ENCODE measurements at places on chromosomes 2 and 18. TPM values are rescaled to one million over a fixed set of nuclear protein-coding genes. Genes with fewer than 3 reads are reported as not detected.

TM4SF20 gene
- total RNA-seq, result not detected

GALNT14 gene
- 0.76 TPM for total RNA-seq

SNTG2 gene
- total RNA-seq, result 2.9 TPM

CD226 gene
- total RNA-seq, result 1.3 TPM

SCYGR4 gene
- total RNA-seq, result not detected

KLHL29 gene
- total RNA-seq, result 1.3 TPM

TUBB8B gene
- not detected for total RNA-seq

SPEG gene
- total RNA-seq, result 94.9 TPM

TRIM43 gene
- not detected for total RNA-seq

RUFY4 gene
- not detected for total RNA-seq

SP5 gene
- total RNA-seq, result 0.16 TPM

ATAD2B gene
- 12.1 TPM for total RNA-seq

NT5DC4 gene
- not detected for total RNA-seq

CCDC93 gene
- 18.3 TPM for total RNA-seq

CDH19 gene
- total RNA-seq, result 68.7 TPM

RMDN2 gene
- total RNA-seq, result 5.8 TPM

ACMSD gene
- total RNA-seq, result not detected

ESPNL gene
- 0.15 TPM for total RNA-seq

ANKRD62 gene
- not detected for total RNA-seq

TMEM163 gene
- total RNA-seq, result 3.5 TPM
